ENCODE measurements at places on chromosomes 7 and 10.

- DNase-seq, result no peak
These were observed 11.2 kb downstream of the LGI1 start for GRCh38 chr10:93768892-93769291.

DNA sequence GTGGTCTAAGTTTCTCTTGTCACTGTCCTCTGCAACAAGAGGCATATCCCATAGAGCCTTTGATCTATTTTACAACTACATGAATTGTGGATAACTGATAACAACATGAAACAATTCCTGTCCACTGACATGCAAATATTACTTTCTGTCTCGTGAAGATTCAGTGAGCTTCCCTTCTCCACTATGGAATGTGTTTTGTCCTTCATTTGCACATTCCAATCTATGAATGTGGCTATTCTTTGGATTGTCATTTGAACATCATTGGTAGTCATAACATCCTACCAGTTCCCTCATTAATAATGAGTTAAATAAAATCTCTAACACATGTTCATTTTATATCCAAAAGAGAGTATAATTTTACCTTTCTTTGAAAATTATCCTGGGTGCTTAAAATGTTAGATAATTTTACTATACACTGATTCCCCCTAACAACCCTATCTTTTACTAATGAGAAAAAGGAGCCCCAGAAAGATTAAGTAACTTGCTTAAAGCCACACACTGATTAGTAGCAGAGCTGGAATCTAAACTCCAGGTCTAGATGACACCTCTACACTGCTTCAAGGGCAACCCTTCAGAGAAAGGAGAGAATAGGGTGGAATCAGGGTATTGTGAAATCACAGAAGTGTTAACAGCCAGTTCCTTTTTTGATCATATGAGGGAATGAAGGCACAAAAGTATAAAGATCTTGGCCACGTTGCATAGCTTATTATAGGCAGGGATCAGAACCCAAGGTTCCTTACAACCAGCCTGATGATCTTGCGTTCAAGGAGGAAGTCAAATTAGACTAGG lies 39.1 kb downstream of the PDE1C start:
- no peak for DNase-seq

DNA sequence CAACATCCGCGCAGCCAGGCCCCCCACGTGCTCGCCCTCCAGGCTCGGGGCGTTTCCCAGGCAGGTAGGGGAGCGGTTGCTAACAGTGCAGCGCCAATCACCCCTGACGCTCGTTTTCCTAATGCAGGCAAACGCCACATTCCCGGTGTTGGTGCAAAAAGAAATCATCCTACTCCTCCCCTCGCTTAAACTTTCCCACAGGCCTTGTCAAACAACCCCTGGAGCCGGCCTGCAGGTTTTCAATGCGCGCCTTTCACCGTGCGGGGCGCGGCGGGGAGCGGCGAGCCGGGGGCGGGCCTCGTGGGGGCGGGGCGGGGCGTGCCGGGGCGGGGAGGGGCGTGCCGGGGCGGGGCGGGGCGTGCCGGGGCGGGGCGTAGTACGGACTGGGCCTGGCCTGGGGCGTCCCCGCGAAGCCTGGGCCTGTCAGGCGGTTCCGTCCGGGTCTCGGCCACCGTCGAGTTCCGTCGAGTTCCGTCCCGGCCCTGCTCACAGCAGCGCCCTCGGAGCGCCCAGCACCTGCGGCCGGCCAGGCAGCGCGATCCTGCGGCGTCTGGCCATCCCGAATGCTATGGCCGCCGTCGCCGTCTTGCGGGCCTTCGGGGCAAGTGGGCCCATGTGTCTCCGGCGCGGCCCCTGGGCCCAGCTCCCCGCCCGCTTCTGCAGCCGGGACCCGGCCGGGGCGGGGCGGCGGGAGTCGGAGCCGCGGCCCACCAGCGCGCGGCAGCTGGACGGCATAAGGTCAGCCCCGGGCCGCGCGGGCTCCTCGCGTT lies at the start of gene ECHDC3:
Gene ECHDC3 (plus strand): TSS at position 374 of the 770 bp plus-strand sequence. CDS start 195 bp downstream, at position 569.
- DNase-seq, result no peak

- no peak for DNase-seq
These were observed 86.9 kb downstream of the NEURL1 start for GRCh38 chr10:103580430-103580829.

DNA sequence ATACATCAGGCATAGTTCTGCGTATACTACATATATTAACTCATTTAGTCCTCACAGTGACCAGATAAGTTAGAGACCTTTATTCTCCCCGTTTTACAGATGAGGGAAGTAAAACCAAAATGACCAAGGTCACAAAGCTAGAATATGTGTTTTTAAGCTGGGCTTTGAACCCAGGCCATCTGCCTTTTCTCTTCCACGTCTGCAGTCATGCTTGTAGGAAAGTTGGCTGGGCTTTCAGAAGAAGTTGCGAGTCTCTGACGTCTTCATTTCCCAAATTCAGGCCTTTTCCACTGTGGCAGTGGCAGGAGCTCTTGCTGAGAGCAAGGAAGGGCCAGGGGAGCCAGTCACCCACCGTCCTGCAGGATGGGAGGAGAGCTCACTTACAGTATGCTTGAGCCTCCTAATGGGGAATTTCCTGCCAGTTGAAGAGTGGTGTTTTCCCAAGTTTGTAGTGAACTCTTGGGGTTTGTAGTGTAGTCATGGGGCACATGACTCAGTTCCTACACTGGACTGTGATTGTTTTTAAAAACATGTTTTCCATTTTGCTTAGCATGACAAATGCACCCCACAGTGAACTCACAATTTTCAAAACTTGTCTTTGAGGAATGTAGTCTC lies 34.2 kb downstream of the CYP17A1 start:
- no peak for DNase-seq

- DNase-seq, result no peak
These were observed 563.6 kb upstream of the SEMA3D start for GRCh38 chr7:85750454-85750949.

- DNase-seq, result peak; percentile 3
These were observed 31.6 kb upstream of the CCDC71L start for GRCh38 chr7:106692450-106693051.

- DNase-seq, result no peak
These were observed 124.9 kb downstream of the SND1 start for GRCh38 chr7:127776776-127777386.

GRCh38 chr10:4926400-4926799 lies 36.8 kb upstream of the AKR1C1 start:
- no peak for DNase-seq

Data from NCI-H774 (cell line).